Sciatic nerve (tissue), 2 donors: ENCODE measurements at places on chromosomes 5 and 9. TPM values are rescaled to one million over a fixed set of nuclear protein-coding genes. Genes with fewer than 3 reads are reported as not detected.

NRARP gene
- total RNA-seq: 18.5 TPM

GRCh38 chr9:72440992-72441847 is 76.2 kb upstream of the ZFAND5 start:
- no peak for DNase-seq

GRCh38 chr5:168978500-168978899 is 322.4 kb downstream of the SLIT3 start:
- DNase-seq: no peak

DNA sequence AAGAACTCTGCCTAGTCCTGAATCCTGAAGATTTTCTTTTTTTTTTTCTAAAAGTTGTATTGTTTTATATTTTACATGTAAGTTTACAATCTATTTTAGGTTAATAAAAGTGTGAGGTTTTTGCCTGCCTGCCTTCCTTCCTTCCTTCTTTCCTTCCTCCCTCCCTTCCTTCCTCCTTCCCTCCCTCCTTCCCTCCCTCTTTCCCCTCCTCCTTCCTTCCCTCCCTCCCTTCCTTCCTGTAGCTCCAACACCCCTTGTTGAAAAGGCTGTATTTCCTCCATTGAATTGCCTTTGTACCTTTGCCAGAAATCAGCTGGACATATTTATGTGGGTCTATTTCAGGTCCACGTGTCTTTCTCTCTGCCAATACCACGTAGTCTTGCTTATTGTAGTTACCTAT is 46.6 kb downstream of the CACNA1B start:
- DNase-seq: no peak

DNA sequence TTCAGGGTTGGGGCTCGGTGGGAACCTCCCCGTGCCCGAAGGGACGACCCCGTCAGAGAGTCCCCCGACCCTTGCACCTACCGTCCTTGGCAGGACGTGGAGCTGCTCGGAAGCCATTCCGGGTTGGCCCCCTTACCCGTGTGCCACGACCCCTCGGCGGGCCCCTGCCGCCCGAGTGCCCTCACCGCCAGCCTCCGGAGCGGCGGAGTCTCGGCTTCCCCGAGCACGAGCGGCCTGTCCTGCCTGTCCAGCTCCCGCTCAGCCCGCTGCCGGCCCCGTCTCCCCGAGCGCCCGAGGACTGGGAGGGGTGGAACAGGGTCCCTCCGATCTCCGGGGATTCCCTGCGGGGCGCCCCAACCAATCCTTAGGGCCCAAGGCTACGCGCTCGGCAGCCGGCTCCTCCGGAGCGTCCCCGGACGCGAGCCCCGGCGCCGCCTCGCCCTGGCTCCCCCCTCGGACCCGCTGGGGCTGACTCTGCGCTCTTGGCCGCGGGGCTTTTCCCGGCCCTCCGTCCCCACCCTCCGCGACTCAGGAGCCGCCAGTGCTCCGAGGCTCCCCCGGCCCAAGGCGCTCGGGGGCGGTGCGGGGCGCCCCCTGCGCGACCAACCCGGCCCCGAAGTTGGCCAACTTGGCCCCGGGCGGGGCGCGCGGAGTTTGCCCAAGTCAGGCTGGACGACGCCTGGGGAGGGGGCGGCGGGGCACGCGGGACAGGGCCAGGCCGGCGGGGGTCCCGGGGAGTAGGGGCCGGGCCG is 654 bp downstream of the ADAMTS2 start:
- no peak for DNase-seq

GRCh38 chr5:83145882-83146331 is 68.6 kb downstream of the XRCC4 start:
- DNase-seq: no peak

DNA sequence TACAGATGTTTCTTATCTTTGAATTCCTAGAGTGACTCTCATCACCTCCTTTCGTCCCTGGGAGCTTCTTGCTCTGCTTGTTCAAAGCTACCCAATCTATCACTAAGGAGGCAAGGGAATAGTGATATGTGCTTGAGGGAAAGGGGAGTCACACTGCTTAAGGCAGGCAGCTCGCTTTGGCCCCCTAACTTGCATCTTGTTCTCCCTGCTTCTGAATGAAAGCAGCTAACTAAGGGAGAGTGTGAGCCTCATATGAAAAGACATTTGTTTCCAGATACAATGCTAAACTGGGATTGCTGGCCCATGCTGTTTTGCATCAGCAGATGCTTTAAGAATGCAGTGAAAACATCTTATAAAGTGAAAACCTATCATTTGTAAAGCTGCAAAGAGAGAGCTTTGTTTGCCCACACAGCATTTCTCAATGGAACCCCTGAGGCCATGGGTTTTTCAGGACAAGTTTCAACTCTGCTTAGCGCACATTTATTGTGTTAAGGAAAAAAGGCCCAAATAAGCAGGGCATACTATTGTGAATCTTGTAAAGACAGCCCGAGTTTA is 367.9 kb upstream of the ADAMTSL1 start:
- no peak for DNase-seq

CCDC187 gene
- total RNA-seq: 0.13 TPM

PALM2AKAP2 gene
- 19.7 TPM for total RNA-seq

DNA sequence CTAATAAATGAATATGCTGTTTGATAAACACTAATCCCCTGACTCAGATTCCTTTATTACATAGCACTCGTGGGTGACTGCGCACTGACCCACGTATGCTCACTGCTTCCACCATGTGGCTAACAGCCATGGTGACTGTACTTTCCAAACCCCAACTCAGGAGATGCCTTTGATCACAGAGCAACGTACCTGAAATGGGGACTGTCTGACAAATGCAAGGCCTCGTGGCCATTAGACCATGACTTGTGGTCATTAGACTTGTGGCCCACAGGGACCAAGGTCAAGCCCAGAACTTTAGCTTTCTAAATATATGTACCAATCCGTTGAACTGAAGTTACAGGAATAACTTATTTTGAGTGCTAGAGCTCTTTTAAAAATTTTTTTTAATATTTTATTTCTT is 46.6 kb downstream of the CYFIP2 start:
- DNase-seq: no peak

DNA sequence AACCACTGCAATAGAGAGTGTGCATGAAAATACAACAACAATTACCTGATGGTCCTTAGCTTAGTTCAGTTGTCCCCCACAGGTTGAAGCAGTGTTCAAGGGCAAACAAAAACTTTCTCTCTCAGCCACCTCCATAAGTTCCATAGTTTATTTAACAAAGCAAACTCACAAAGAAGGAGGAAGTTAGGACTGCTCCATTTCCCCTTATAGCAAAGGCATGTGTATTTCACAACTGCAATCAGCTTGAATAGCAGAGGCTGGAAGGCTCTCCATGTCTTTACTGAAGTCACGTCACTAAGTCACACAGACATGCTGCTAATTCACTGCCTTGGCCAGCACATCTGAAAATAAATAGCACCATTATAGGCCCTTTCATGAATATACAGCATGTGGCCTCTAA is 43.3 kb downstream of the DOCK8 start:
- DNase-seq: no peak

- DNase-seq: no peak
Measured at GRCh38 chr5:143659599-143660238, 152.2 kb upstream of the HMHB1 start.
